Activated CD4-positive, alpha-beta T cell treated with anti-CD3 and anti-CD28 coated beads for 48 hours (primary cell): ENCODE measurements at places on chromosomes 6 and 20.

- DNase-seq: no peak
Measured at GRCh38 chr6:10332111-10332510, 82.8 kb downstream of the TFAP2A start.

GRCh38 chr6:108707328-108707976, 140.8 kb upstream of the ARMC2 start:
- no peak for DNase-seq

- DNase-seq: no peak
Measured at GRCh38 chr20:53738039-53738944, 144.7 kb upstream of the ZNF217 start.

- no peak for DNase-seq
Measured at GRCh38 chr6:144898741-144899140, 613.6 kb downstream of the UTRN start.

DNA sequence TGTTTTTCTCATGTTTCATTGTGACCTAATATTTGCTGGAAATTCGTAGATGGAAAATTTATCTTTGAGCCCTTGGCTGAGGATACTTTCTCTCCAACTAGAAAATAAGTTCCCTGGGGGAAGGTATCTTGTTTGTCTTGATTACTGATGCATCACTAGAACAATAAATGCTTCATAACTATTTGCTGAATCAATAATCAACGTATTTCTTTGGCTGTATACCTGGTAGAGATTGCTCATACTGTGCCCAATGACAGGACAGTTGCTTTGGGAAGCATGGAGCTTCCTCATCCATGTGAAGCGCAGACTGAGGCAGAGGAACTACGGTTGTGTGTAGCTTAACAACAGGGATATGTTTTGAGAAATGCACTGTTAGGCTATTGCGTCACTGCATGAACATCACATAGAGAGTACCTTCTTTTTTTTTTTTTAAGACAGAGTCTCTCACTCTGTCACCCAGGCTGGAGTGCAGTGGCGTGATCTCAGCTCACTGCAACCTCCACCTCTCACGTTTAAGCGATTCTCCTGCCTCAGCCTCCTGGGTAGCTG, 34.2 kb upstream of the RPN2 start:
- no peak for DNase-seq

GRCh38 chr20:57438552-57438951, 47.4 kb downstream of the RBM38 start:
- no peak for DNase-seq

DNA sequence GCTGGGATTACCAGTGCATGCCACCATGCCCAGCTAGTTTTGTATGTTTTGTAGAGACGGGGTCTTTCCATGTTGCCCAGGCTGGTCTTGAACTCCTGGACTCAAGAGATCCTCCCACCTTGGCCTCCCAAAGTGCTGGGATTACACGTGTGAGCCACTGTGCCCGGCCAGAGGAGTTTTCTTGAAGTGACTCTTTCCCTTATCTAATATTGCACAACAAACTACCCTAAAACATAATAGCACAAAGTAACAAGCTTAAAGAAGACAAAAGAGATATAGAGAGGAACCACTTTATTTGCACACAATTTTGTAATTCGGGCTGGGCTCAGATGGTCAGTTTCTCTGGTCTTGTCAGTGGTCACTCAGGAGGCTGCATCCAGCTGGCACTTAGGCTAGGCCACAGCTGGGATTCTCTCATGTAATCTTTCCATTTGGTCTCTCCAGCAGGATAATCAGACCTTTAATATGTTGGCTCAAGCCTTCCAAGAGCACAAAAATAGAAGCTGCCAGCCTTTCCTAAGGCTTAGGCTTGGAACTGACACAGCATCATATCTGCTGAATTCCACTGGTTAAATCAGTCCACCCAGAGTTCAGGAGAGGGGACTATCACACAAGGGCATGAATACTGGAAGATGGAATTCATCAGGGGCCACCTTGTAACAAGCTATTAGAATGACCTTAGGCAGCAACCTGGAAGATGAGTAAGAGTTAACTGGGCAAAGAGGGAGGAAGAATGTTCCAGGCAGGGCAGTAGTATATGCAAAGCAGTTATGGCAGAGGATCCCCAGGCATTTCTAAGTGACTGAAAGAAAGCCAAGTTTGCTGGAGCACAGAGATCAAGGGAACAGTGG, 56.7 kb upstream of the PNRC1 start:
- DNase-seq: no peak

- no peak for DNase-seq
Measured at GRCh38 chr6:117568831-117569410, 33.4 kb downstream of the GOPC start.

DNA sequence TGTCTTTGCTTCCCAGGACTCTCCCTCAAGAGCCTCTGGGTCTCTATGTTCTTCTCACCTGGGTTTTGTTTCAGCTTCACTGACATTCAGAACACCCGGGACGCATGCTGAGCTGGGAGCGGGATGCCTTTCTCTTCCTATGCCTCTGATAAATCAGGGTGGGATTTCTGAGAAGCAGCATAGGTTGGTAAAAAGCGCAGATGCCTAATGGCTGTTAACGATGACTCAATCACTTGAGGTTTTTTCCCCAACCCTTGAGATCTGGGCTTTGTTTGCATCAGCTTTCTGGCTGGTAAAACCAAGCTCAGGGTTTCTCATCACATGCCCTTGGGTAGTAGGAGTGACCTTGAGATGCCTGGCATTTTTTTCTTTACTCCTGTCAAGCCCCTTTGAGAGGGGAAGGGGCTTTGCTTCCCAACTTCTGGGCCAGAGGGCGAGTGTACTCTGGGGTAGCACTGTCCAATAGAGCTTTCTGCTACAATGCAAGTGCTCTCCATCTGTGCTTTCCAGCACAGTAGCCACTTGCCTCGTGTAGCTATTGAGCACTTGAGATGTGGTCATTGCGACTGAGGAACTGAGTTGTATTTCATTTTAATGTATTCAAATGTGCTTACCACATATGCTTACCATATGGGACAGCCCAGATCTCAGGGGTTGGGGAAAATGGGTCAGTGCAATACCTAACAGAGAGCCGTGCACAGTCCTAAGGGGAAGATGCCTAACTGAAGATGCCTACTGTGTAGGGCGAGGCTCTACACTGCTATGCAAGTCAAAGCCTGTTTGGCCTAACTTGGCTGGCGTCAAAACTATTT, 69.1 kb downstream of the PPP1R14C start:
- no peak for DNase-seq

DNA sequence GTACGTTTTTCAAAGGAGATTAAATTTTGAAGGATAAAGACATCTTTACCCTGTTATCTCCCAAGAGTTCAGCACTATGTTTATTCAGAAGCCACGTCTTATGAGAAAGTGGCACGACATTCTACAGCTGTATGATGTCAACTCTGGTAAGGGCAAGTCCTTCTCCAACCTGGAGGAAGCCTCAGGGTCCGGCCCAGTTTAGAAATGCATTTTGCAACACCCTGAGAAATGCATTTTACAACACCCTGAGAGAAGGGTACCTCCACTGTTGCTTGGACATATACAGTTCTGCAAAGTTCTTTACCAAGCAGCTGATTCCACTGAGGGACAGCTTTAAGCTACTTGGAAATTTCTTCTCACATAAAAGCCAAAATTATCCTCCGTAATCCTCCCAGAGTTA, 17.5 kb downstream of the NAPB start:
- no peak for DNase-seq
